ENCODE measurements at places on chromosomes 3 and 15.

GRCh38 chr3:85053626-85054025 is 94.8 kb downstream of the CADM2 start:
- no peak for DNase-seq

GRCh38 chr3:182028081-182028480 is 316.4 kb downstream of the SOX2 start:
- DNase-seq = no peak

- DNase-seq = no peak
These were observed 189.0 kb upstream of the ICE2 start for GRCh38 chr15:60667925-60668324.

- DNase-seq = no peak
These were observed 3.8 kb downstream of the PSTPIP1 start for GRCh38 chr15:76998663-76999285.

GRCh38 chr3:98711426-98711825 is 51.7 kb upstream of the ST3GAL6 start:
- no peak for DNase-seq

DNA sequence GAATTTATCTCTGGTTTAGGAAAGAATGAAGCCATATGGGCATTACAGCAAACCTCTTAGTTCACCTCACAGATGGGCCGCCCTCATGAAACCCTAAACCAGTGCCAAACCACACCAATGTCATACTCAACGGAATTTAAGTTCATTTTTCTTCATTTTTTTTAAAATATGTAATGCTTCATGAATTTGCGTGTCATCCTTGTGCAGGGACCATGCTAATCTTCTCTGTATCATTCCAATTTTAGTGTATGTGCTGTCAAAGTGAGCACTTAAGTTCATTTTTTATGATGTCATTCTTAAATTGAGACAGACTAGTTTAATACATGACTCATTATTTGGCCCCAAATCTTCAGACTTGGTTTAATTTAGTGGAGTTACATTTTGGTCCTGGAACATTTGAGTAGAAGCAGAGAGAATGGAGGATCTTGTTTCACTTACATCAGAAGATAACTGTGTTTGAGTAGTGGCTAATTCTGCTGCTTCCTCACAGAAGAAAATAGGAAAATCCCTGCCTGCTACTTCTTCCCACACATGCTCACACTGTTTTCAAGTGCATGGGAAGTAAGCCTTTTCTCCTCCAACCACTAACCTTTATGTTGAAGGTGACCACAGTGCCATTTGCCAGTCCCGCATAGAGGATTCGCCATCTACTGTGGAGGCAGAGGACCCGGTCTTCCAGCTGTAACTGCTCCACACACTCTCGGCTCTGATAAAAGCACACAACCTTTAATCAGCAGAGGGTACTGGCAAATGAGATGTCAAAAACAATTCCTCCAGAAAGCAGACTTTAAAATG is 63.3 kb downstream of the ZNF106 start:
- DNase-seq = no peak

GRCh38 chr15:101526442-101526841 is 36.9 kb upstream of the PCSK6 start:
- DNase-seq = no peak

GRCh38 chr3:46098319-46098761 is 71.1 kb upstream of the XCR1 start:
- DNase-seq = no peak

GRCh38 chr3:13236557-13237173 is 163.4 kb upstream of the IQSEC1 start:
- no peak for DNase-seq

GRCh38 chr3:43071313-43071893 is 34.5 kb downstream of the POMGNT2 start:
- DNase-seq = no peak

DNA sequence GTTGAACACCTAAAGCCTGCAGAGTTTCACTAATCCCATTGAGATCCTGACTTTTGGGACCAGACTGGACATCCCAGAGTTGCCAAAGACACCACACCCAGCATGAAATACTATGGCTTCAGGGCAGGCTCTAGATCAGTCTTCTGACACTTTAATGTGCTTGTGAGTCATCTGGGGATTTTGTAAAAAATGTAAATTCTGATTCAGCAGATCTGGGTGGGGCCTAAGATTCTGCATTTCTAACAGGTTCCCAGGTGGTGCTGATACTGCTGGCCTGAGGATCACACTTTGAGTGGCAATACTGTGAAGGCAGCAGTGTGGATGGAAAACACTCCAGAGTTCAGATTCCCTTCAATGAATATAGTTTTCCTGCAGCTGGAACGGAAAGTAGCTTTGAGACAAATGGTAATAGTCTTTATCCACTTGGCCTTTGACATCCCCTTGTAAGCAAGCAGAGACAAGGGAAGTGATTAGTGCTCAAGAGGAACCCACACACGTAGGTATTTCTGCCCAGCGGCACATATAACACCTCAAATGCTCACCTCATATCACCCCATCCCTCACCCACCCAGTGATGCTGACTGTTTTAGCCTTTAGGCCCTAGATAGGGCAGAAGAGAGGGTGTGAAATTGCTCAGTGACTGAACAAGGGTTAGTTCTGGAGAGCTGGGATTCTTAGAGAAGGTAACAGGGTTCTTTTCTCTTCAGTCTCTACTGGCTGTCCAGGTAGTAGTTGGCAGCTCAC is 51.5 kb upstream of the GSK3B start:
- DNase-seq = no peak

DNA sequence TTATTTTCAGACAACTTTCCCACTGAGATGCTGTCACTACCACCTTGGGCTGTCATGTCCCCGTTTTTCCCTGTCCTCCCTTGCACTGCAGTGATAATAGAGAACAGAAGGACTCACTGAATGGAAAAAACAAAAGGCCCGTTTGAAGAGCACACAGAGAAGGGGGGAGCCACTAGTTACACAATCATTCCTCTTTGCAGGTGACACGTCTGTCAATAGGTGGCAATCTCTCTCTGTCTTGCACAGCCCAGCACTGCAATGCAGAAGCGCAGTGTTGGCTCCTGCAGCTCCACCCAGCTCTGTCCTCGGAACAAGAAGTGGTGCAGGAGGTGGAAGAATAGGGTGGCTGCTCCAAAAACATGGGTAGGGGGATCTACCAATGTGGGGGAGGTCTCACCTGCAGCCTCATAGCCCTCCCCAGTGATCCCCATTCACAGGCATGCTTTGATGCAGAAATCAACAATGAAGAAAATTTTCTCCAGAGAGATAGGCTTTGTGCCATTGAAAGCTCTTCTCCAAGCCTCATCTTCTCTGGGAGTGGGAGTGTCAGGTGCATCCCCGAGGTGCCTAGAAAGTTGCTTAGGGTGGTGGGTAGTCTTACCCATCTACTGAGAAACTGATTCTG is 31.8 kb downstream of the FSTL1 start:
- peak; percentile 52 for DNase-seq

DNA sequence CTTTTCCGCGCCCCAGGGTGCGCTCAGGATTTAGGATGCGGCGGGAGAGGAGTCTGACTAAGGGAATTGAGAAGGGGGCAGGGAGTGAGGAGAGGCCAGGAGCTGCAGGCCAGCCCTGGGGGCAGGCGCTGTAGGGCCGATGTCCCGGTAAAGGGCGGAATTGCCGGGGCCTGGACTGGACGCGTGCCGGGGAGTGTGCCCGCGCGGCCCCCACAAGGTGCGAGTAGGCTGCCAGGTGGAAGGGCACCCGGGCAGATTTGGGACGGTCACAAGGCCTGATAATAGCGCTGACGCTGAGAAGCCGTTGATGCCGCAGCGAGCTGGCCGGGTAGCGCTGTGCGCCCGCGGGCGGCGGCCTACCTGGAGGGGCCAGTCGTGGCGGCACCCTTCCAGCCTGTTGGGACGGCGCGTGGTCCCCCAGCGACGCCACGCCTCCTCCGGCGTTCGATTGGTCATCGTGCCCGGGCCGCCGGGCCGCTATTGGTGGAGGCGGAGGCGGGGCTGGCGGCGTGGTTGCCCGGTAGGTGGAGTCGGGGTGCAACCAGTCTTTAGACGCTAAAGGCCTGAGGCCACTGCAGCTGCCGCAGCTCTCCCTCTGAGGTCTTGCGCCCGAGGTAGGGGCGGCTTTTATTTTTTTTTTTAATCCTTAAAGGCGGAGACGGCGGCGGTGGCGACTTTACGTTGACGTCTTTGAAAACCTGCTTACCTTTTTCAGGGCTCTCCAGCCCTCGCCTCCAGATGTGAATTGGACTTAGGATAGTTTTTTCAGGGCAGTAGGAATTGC is 903 bp downstream of the SLC25A38 start:
- DNase-seq = no peak

DNA sequence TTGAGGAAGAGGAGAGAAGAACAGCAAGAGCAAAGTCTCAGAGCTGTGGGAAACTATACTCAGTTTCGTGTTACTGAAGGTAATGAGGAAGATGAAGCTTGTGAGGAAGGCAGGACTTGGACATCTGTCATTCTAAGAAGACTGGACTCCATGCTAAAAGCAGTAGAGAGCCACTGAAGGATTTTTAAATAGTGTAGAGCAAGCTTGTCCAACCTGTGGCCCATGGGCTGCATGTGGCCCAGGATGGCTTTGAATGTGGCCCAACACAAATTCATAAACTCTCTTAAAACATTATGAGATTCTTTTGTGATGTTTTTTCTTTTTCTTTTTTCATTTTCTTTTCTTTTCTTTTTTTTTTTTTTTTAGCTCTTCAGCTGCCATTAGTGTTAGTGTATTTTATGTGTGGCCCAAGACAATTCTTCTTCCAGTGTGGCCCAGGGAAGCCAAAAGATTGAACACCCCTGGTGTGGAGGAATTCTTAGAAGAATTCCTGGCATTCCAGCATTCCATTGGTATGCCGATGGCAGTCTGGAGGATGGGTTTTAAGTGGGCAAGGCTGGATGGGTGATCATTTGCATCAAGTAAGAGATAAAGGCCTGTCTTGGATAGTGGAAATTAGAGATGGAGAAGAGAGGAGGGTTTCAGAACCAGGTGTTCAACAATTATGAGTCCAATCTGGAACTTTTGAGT is 6.9 kb upstream of the NFKBIZ start:
- DNase-seq = no peak

DNA sequence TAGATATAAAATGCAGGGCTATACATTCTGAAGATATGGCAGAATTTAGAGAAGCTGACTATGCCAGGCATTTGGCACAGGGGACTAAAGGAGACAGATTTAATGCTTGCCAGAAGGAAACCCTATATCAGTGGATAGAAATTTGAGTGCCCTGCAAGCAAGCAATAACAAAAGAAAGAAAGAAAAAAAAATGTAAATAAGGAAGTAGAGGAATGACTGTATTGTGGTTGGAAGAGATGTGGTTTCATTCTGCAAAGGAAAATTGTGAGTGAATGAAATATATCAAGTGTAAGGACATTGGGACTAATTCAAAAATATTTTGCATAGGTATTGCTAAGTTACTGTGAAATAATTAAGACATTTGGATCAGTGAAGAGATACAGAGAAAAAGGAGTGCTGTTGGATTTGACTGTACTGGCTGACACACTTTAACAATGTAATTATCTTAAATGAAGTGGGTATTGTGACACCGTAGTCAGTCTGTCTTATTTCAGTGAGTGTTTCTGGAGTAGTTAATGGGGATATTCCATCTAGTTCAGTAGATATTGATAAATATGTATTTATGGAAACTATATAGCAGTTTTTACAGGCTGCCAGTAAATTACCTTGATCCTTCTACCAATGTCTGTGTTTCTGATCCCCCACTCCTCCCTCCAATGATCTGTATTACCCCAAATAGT is 418.2 kb downstream of the CNTN4 start:
- no peak for DNase-seq

DNA sequence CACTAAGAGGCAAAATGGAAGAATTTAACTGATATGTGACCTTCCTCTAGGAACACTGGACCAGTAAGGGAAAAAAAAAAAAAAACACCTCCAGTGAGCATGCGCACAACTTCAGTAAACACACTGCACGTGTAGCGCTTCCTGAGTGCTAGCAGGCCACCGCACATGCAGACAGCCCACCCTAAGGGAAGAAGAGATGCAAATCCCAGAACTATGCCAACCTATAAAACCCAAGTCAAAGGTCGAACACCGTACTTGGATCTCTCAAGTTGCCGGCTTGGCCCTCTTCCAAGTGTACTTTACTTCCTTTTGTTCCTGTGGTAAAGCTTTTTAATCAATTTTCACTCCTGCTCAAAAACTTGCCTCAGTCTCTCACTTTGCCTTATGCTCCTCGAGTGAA is 64.5 kb upstream of the CADPS start:
- DNase-seq = no peak

DNA sequence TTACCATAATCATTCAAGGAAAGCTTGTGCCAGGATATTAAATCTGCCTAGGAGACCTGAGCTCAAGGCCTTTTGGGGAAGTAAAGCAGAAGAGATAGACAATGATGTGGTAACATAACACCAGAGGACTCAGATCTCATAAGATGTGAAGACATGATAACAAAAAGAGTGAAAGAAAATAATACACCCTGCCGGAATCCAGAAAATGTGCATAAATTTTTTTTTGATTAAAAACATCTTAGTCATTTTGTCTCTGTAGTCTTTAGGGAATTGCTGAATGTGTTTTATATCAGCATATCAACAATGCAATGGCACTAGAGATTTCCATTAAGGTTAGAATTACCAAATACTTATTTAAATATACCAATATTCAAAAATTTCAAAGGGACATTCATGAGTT is 326.8 kb upstream of the ROBO1 start:
- DNase-seq = no peak
